ENCODE measurements at places on chromosomes 7 and 10. TPM values are rescaled to one million over a fixed set of nuclear protein-coding genes. Genes with fewer than 3 reads are reported as not detected.
A peak's percentile ranks its signal among the peaks of the same experiment; 100 is the strongest.

GRCh38 chr10:100637785-100638184 is 102.0 kb downstream of the HIF1AN start:
- peaks cover 76% of the 10 kb centered on the region for H3K27me3 ChIP-seq
- H3K4me3 ChIP-seq, result no peak overlapping the region
- DNase-seq, result no peak
- H3K4me1 ChIP-seq, result no peaks in the 10 kb centered on the region
- H3K36me3 ChIP-seq, result no peaks in the 10 kb centered on the region

DNA sequence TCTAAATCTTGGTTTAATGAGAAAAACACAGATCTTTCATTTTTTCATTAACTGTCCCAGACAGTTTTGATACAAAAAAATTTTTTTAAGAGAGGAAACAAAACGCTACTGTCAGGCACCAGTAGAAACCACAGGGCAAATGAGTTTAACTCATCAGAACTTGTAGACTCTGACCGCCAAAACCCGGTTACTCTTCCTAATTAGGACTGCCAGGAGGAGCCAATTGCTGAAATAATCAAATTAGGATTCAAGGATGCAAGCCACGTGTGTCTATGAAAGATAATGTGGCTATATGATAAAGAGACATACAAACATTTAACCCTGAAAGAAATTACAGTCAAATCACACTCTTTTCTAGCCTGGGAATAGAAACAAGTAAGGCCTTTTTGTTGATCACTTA is 154.4 kb downstream of the DGKI start:
- DNase-seq, result no peak
- H3K4me3 ChIP-seq, result no peak overlapping the region
- H3K27ac ChIP-seq, result no peak overlapping the region
- H3K4me1 ChIP-seq, result no peaks in the 10 kb centered on the region

DNA sequence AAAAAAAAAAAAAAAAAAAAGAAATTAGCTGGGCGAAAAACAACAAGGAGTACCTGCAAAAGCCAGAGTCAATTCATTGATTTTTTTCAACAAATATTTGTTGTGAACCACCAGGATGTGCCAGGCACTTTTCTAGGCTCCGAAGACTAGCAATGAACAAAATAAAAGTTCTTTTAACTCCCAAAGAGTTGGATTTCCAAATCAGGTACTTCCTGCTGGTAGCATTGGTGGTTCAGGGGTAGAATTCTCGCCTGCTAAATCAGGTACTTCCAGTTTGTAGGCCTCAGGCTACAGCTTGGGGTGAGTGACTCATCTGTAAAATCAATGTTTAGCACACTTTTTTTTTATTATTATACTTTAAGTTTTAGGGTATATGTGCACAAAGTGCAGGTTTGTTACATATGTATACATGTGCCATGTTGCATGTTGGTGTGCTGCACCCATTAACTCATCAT is 10.9 kb downstream of the PPA1 start:
- H3K27ac ChIP-seq, result no peak overlapping the region
- no peak for DNase-seq
- no peak overlapping the region for H3K4me3 ChIP-seq
- H3K36me3 ChIP-seq, result no peaks in the 10 kb centered on the region
- H3K4me1 ChIP-seq, result peaks cover 17% of the 10 kb centered on the region

- no peaks in the 10 kb centered on the region for H3K27me3 ChIP-seq
- H3K36me3 ChIP-seq, result no peaks in the 10 kb centered on the region
- DNase-seq, result no peak
- no peak overlapping the region for H3K4me3 ChIP-seq
Observed at GRCh38 chr7:81777697-81778096, 7.8 kb upstream of the HGF start.

DNA sequence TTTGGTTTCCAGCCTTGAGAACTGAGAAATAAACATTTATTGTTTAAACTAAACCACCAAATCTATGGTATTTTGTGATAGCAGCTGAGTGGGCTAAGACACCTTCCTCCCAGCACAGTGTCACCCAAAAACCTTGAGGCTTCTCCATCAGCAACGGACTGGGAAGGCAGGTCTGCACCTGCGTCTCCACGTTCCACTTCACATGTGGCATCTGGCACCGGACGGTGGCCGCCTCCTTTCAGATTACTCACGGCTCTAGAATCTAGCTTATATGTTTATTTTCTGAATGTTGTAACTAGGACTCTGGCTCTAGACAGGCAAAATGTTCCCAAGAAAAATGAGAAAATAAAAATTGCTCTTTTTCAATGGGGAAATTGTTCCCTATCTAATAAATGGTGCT is 201.0 kb downstream of the ADARB2 start:
- no peak overlapping the region for H3K27ac ChIP-seq
- no peak overlapping the region for H3K4me3 ChIP-seq
- DNase-seq, result peak; percentile 1
- H3K4me1 ChIP-seq, result no peaks in the 10 kb centered on the region
- no peaks in the 10 kb centered on the region for H3K27me3 ChIP-seq
- H3K36me3 ChIP-seq, result no peaks in the 10 kb centered on the region

DNA sequence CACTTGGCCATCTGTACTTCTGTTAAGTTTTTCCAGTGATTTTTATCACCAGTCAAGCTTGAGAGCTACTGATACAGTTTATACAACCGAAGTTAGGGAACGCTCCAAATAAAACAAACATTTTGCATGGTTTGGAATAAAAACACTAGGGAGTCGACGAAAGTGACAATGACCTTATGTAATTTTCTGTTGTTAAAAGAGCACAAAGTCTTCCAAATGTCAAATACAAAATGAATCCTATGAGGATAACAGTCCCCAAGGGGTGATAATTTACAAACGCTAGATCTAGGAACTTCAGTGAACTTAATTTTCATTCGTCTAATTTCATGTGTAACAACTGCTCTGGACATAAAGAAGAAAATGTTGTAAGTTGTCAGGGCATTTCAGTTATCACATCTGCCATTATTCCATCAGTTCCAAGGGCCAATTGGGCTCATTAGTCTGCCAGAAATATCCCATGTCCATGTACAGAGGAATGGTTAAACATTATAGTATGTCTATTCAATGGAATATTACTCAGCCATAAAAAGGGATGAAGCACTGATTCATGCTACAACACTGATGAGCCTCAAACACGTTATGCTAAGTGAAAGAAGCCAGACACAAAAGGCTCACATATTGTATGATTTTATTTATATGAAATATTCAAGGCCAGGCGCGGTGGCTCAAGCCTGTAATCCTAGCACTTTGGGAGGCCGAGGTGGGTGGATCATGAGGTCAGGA is 38.0 kb upstream of the CYTH3 start:
- H3K4me3 ChIP-seq, result no peak overlapping the region
- no peaks in the 10 kb centered on the region for H3K36me3 ChIP-seq
- no peak overlapping the region for H3K27ac ChIP-seq
- H3K27me3 ChIP-seq, result no peaks in the 10 kb centered on the region

- no peaks in the 10 kb centered on the region for H3K36me3 ChIP-seq
- H3K27me3 ChIP-seq, result no peaks in the 10 kb centered on the region
- H3K27ac ChIP-seq, result no peak overlapping the region
- no peak for DNase-seq
- no peaks in the 10 kb centered on the region for H3K4me1 ChIP-seq
Observed at GRCh38 chr7:144584726-144585125, 181.2 kb upstream of the NOBOX start.

- H3K27ac ChIP-seq, result no peak overlapping the region
- peaks cover 20% of the 10 kb centered on the region for H3K4me1 ChIP-seq
- no peaks in the 10 kb centered on the region for H3K36me3 ChIP-seq
Observed at GRCh38 chr7:155752756-155753445, 59.4 kb downstream of the SHH start.

DNA sequence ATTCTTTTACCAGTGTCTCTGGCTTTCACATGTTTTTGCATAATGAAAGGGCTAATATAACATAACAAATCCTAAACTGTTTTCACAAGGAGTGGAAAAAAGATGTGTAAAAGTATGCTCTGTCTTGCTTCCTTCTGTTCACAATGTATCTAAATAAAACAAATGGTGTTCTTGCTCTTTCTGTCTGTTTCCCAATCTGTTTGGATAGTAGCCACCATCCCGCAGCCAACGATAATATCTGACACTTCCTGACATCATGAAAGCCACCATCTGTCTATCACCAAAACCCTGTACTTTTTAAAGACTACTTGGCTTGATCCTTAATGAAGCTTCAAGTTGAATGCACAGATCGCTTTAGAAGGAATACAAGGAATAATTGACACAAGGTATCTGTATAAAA is 246.2 kb downstream of the ETV1 start:
- H3K4me1 ChIP-seq, result peaks cover 4% of the 10 kb centered on the region
- no peaks in the 10 kb centered on the region for H3K36me3 ChIP-seq
- no peak overlapping the region for H3K4me3 ChIP-seq
- DNase-seq, result no peak

GRCh38 chr10:33410096-33410859 is 75.8 kb upstream of the NRP1 start:
- no peaks in the 10 kb centered on the region for H3K36me3 ChIP-seq
- H3K4me3 ChIP-seq, result no peak overlapping the region
- DNase-seq, result no peak
- no peak overlapping the region for H3K27ac ChIP-seq
- no peaks in the 10 kb centered on the region for H3K4me1 ChIP-seq

- H3K27me3 ChIP-seq, result no peaks in the 10 kb centered on the region
- H3K27ac ChIP-seq, result no peak overlapping the region
- no peak for DNase-seq
- no peaks in the 10 kb centered on the region for H3K36me3 ChIP-seq
Observed at GRCh38 chr10:128435811-128436210, 309.6 kb upstream of the MKI67 start.

- no peak for DNase-seq
- no peak overlapping the region for H3K27ac ChIP-seq
- H3K27me3 ChIP-seq, result peaks cover 41% of the 10 kb centered on the region
- no peaks in the 10 kb centered on the region for H3K36me3 ChIP-seq
- peak overlapping the region; percentile 39 for H3K4me3 ChIP-seq
Observed at GRCh38 chr7:152925412-152926147, 166.0 kb downstream of the ACTR3B start.

DNA sequence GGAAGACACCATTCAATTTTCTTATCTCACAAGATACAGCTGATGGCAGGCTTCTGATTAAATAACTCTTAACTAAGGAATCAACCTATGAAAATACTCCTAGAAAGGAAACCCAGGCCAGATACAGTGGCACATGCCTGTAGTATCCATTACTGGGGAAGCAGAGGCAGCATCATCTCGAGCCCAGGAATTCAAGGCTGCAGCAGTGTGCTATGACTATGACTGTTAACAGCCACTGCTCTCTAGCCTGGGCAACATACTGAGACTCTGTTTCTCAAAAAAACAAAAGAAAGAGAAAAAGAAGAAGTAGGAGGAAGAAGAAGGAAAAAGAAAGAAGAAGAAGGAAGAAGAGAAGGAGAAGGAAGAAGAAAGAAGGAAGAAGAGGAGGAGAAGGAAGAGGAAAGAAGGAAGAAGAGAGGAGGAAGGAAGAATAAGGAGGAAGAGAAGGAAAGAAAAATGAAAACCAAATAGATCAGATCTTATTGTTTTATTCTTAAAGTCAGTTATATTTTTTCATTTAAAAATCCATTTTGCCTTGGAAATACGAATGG is 18.0 kb downstream of the DPY19L1 start:
- DNase-seq, result no peak
- H3K4me3 ChIP-seq, result no peak overlapping the region
- no peak overlapping the region for H3K27ac ChIP-seq
- H3K36me3 ChIP-seq, result no peaks in the 10 kb centered on the region
- no peaks in the 10 kb centered on the region for H3K4me1 ChIP-seq
- no peaks in the 10 kb centered on the region for H3K27me3 ChIP-seq

DNA sequence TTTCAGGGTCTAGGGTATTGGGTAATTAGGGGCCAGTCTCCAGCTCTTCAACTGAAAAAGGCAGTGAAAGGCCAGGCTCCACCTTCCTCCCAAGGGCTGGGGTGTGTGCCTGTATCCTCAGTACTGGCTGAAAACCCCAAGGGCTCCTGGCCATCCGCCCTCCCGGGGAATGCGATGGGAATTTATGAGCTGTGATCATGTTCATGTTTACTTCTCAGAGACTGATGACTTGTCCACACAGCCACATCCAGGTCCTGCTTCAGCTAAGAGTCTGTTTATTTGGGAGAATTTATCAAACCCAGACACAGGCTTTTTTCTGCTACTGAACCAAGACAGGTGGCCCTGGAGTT is 91.7 kb downstream of the CCDC3 start:
- H3K36me3 ChIP-seq, result no peaks in the 10 kb centered on the region
- H3K27ac ChIP-seq, result no peak overlapping the region
- no peak overlapping the region for H3K4me3 ChIP-seq
- no peaks in the 10 kb centered on the region for H3K27me3 ChIP-seq

Gene EBLN1
- not detected for total RNA-seq

Gene SFR1
- not detected for total RNA-seq

Gene ENO4
- not detected for total RNA-seq
